ENCODE measurements at places on chromosomes 6 and 20.

DNA sequence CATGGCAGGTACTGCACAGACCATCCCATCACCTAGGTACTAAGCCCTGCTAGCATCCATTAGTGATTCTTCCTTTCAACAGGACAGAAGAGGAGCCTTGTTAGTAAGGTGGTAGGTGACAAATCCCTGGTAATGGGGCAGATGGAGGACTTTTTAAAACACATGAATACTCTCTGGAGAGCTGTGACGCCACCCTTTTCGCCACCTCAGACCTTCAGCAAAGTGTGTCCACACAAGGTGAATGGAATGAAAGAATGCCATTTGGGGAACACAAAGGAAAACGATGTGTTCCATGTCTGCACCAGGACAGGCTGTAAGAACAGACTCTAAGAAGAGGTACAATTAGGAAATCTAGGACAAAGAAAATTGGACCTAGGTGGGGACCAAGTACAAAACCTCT, 110.5 kb upstream of the CARMIL1 start:
- no peak for DNase-seq

GRCh38 chr6:163199371-163199770, 215.1 kb upstream of the QKI start:
- no peak for DNase-seq

DNA sequence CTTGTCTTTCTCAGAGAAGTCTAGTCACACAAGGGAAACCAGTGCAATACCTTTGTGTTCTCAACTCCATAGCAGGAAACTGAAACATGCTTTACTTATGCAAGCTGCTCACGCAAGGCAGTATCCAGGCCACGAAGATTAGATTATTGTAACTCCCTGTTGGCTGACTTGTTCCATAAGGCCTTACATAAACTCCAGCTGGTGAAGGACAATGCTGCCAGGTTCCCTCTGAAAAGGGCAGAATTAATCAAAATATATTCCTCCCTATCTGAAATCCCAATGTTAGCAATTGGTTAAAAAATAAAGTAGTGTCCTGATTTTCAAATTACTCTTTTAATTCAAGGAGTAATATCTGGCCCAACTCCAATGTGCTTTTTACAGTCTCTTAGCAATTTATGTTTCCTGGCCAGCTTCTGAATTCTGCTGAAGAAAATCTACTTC, 966.6 kb downstream of the HACE1 start:
- no peak for DNase-seq

DNA sequence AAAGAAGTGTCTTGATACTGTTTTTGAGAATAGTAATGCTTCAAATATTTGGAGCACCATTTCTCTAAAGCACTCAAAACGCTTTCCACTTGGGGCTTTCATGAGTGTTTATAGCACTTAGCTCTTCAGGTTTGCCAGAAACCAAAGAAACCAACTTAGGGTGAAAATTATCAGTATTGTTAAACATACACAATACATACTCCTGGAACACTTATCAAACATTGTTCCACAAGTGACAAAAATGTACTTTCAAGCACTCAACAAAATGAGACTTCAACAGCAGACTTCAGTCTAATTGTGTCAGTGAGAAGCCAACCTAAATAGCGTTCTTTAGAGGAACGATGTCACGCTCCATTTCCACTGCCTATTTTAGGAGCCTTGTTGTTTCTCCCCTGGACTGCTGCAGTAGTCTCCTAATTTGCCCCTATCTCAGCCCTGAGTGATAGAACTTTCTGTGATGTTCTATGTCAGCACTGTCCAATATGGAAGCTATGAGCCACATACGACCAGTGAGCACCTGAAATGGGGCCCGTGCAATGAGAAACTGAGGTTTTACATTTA, 461.3 kb downstream of the KIF16B start:
- no peak for DNase-seq

- no peak for DNase-seq
Observed at GRCh38 chr6:96898241-96898851, 655 bp upstream of the NDUFAF4 start.

GRCh38 chr20:2798814-2799213, 1.6 kb downstream of the CPXM1 start:
- DNase-seq = no peak

- DNase-seq = no peak
Observed at GRCh38 chr20:25250508-25250907, 2.6 kb downstream of the PYGB start.

DNA sequence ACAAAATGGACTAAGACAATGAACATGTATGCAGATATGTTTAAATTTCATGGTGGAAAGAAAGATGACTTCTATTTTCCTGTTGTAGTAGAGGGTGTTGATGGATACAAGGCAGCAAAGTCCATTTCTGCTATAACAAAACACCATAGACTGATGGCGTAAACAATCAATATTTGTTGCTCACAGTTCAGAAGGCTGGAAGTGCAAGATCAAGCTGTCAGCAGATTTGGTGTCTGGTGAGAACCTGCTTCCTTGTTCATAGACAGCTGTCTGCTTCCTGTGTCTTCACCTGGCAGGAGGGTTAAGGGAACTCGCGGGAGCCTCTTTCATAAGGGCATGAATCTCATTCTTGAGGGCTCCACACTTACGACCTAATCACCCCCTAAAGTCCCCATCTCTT, 83.0 kb upstream of the ELOVL5 start:
- DNase-seq = no peak

DNA sequence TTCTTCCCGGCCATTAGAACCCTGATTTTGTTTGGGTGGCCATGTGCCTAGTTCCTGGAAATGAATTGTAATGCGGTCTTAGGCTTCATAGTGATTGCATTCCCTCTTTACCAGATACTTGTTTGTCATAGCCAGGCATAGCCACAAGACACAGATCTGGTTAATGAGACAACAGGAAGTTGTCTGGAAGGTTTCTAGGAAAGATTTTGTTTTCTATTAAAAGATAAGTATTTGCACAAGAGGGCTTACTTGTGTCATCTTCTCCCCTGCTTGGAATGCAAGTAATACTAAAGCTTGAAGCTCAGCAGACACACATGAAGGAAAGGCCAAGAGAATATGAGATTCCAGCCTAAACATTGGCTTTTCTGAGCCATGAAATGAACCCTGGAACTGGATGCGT, 12.9 kb downstream of the FARS2 start:
- no peak for DNase-seq

DNA sequence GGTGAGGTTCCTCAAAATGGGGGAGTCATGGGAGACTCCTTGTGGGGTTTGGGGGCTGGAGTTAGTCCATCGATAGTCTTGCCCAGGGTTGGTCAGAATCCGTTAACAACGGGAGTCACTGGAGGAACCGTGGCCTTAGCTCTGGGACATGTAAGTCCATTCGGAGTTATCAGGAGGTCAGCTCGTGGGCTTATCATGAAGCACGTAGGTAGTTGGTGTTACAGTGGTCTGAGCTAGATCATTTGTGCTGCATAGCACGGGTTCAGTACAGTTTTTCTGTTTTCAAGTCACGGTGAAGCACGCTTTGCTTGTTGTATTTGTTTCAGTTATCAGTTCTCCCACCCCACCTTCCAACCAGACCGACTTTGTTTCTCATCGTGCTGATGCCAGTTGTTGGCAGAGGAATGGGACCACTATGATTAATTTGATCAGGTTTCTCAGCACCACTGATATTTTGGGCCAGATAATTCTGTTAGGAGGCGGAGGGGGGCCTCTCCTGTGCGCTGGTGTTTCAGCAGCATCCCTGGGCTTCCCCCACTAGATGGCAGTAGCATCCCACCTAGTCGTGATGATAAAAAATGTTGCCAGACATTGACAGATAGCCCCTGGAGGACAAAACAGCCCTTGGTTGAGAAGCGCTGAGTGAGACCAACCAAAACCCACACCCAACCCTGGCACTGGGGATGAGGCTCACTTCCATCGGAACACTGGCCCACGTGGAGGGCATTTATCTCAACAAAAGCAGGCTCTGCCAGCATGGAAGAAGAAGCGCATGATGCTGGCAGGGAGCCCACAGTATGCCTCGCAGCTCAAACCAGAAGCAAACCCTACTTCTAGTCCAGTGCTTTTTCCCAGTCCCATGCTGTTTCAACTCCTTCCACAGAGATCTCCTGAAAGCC, 2.2 kb upstream of the APMAP start:
- DNase-seq = peak; percentile 40

DNA sequence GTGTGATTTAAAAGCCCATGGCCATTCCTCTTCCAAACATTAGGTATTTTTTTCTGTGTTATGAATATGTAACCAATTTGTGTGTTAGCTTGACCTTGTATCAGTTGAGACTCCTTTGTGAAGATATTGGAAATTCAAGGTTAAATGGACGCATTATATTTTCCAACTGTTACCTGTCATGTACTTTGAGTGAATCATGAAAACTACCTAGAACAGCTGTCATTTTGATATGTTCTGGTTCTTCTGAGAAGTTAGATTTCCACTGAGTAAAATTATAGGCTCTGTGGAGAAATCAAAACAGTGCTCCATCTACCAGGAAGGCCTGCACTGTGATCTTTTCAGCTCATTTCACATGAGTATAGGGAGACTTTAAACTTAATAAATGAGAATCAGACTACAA, 470.0 kb downstream of the NKAIN2 start:
- no peak for DNase-seq

DNA sequence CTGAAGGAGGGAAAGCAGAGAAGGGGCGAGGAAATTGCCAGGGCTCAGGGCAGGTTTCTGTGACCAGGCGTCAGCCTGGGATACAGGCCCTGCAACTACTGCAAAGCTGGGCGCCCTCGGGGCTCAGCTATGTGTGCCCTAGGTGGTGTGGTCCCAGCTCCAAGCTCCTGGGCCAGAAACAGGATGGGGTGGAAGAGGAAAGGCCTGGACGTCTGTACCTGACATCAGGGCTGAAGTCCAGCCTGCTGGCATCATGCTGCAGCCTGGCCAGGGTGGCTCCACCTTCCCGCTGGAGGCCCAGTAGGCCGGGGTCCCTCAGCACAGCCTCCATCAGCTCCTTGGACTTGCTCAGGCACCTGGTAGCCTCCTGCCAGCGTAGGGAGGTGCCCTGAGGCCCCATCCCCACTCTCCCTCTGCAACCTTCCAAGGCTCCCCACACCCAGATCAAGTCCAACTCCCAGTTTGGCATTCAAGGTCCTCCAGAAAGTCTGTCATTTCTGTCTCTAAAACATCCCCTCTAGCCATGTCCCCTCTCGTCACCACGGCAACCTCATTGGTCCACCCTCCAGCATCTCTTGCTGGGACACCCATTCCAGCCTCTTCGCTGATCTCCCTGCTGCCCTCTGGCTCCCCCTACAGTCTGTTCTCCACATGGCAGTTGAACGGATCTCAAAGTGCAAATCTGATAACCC, 38.2 kb downstream of the KIAA1755 start:
- DNase-seq = peak; percentile 53

DNA sequence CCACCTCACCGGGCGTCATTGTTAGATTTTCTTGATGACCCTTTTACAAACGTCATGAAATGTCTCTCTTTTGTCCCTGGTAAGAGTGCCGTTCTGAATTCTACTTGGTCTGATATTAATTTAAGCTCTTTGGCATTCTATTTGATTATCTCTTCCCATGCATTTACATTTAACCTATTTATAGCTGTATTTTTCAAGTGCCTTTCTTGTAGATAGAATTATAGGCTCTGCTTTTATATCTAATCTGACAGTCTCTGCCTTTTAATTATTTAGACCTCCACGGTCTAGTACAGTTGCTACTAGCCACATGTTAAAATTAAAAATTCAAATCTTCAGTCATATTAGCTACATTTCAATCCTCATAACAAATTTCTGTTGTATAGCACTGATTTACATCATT, 12.6 kb downstream of the RAB22A start:
- DNase-seq = no peak

GRCh38 chr20:326645-327185, 1.4 kb downstream of the SOX12 start:
- peak; percentile 55 for DNase-seq

DNA sequence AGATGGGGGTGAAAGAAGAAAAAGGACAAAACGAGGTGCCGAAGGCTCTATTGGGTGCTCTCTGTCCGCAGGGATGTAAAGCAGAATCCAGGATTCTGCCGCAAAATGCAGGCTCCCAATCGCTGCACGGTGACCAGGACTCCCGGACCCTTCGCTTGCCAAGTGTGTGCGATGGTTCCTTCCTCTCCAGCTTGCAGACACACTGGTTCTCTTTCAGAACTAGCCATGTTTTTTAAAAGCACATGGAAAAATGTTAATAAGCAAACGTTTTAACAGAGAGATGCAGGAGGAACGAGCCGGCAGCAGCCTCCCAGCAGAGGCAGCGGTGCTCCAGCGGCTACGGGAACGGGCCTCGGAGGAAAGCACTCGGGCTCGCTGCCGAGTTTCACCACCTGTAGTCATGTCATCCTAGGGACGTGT, 59.6 kb downstream of the ZNF831 start:
- DNase-seq = no peak

DNA sequence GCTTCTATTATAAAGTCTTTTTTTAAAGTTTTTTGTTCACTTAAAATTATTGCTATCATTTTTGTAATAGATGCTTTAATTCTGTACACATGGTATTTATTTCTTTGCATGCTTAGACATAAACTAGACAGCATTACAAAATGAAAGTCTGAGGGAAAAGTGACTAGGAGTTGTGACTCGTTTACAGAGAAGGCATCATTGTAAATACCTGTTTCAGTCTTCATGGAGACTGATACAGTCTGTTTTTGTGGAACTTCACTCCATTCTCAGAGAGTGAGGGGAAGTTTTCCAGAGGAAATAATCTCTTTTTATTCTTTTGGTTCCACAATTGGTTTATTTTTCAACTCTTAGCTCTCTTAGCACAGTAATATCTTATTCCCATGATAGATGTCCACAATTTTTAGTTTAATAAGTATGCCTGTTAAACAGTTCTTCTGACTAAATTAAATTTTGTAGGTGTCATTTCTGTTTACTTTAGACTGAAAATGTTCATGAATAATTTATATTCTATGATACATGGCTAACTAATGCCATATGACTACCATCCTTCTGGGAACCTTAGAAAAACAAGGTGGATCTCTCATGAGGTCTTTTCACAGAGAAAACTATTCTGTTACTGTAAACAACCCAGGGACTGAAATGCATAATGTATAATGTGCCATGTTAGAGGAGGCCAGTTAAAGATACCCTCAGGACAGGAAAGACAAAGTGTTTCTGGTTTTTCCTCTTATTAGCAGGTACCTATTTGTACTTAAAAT, 69.2 kb downstream of the MYO6 start:
- DNase-seq = no peak

- no peak for DNase-seq
Observed at GRCh38 chr6:39203436-39204159, 25.7 kb downstream of the KCNK5 start.

GRCh38 chr6:16658348-16659034, 102.8 kb downstream of the ATXN1 start:
- DNase-seq = no peak

- DNase-seq = no peak
Observed at GRCh38 chr20:9075264-9076095, 6.6 kb downstream of the PLCB4 start.

DNA sequence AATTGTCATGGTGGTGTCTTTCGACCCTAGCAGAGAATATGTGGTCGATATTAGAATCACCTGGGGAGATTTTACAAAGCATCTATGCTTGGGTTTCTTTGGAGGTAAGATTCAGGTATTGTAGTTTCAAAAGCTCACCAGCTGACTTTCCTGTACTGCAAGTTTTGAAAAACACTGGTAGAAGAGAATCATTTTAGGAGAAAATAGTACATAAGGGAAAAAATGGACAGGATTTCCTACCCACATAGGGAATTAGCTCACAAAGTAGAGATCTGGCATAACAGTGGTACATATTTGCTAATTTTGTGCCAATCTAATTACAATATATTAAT, 27.4 kb upstream of the ABT1 start:
- DNase-seq = no peak

GRCh38 chr20:10805764-10806163, 132.0 kb upstream of the JAG1 start:
- DNase-seq = no peak
